ENCODE measurements at places on chromosomes 6 and 20.

DNA sequence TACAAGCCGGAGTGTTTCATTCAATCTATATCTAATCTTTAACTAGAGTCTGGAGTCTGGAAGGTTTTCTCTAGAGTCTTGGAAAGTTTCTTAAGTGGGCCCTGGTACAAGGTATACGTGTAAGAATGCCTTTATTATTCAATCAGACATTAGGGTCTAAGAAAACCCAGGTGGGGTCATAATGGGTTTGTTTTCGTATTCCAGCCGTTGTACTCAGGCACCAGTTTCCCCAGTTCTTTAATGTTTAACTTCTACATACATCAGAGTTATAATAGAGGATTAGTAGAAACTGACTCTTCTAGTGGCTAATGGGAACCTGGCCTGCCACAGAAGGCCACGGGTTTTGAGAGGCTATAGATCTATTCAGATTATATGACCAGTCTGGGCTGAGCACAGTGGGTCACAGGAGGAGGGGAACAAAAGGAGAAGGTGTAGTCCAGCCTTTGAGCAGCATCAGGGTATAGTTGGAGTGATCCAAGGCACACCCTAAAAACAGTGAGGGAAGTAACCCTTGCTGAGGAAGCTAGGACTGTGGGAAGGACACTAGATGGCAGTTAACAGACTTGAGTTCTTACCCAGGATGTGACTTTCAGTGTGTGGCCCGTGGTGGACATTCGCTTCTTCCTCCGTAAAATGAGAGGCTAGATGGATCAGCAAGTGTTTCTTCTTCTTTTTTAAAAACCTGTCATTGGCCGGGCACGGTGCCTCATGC is 15.5 kb downstream of the FAM83B start:
- DNase-seq, result no peak

DNA sequence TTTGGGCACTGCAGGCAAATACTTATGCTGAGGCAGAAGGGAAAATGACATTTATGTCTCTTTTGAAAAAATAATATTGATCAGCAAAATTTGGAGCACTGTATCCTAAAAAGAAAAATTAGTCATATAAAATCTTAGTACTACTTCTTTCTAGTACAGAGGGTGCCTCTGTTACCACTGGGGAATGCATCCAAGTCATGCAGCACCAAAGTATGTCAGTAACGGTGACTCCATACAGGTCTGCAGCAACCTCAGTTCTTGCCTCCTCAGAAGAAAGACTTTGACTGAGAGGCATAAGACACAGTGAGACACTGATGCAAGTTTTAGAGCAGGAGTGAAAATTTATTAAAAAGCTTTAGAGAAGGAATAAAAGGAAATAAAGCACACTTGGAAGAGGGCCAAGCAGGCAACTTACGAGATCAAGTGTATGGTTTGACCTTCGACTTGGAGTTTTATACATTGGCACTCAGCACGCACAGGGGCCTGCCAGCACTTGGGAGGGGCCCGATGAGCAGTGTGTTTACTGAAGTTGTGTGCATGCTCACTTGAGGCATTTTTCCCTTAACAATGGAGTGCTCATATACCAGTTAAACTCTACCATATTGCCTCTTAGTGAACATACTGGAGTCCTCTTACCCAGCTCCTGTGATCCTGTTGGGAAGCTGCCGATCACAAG is 1244.8 kb downstream of the EPHA7 start:
- DNase-seq, result no peak

DNA sequence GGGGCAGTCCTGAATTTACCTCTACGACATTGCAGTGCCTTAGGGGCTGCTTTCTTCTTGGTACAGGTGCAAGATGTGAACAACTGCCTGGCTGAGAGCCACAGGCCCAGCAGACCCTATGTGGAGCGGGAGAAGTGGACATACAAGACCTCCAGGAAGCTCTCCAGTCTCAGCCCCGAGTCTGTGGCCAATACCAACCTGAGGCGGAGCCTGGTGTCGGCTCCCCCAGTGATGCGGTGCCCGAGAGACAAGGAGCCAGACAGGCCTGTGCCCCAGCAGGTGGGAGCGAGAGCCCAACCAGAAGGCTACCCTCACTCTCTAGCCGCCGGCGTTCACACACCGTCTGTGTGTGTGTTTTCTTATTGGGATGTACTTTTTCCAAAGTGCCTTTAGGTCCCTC is 59.6 kb downstream of the EFCAB8 start:
- no peak for DNase-seq

DNA sequence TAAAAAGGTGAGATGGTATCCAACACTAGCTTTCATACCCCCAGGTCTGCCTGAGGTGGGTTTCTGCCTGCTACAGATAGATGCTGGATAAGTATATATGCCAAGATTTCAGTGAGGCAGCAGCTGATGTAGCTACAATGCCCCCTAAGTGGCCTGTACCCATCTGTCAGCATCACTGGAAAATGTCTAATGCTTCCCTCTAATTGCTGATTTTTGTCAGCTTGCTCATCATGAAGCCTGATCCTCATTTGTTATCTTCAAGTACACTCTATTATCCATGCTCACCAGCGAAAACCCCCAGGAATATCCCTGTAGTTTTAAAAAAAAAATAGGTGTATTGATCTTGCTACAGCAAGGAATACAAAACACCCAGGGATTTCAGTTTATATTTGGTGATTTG is 32.2 kb downstream of the OPRM1 start:
- no peak for DNase-seq

GRCh38 chr20:50655311-50655880 is 35.9 kb downstream of the RIPOR3 start:
- DNase-seq, result peak; percentile 91

- DNase-seq, result peak; percentile 81
Observed at GRCh38 chr6:31114541-31114878, at the start of gene PSORS1C1. PSORS1C1 (plus strand) TSS chr6:31114800; CDS start chr6:31129633, 14,833 bp downstream.

- no peak for DNase-seq
Observed at GRCh38 chr6:152012227-152012626, 204.7 kb downstream of the ESR1 start.

DNA sequence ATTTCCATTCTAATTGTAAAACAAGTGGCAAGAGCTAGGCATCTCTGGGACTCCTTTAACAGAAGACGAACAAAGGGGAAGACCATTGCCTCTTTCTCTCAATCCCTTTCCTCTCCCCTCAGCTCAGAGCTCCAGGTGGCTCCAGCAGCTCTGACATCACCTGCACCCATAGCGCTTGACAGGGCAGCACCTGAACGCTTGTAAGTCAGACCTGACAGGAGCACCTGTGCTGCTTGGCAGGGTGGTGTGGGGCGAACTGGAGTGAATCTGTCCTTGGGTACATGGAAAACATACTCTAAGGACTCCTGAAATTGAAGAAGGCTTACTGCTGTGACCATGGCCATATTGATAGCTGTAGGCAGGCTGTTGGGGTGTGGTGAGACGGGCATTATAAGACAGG is 409.5 kb upstream of the AGPAT4 start:
- DNase-seq, result no peak

DNA sequence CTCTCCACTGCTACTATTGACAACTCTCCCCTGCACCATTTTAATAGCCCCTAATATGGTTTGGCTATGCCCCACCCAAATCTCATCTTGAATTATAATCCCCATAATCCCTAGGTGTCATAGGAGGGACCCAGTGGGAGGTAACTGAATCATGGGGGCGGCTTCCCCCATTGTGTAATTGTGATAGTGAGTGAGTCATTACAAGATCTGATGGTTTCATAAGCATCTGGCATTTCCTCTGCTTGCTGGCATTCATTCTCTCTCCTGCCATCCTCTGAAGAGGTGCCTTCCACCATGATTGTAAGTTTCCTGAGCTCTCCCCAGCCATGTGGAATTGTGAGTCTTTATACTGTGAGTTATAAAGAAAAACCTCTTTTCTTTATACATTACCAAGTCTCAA is 74.1 kb upstream of the TCF21 start:
- DNase-seq, result no peak

- DNase-seq, result no peak
Observed at GRCh38 chr20:454951-455350, 7.4 kb downstream of the TBC1D20 start.

GRCh38 chr6:126661646-126662045 is 321.7 kb downstream of the CENPW start:
- no peak for DNase-seq

DNA sequence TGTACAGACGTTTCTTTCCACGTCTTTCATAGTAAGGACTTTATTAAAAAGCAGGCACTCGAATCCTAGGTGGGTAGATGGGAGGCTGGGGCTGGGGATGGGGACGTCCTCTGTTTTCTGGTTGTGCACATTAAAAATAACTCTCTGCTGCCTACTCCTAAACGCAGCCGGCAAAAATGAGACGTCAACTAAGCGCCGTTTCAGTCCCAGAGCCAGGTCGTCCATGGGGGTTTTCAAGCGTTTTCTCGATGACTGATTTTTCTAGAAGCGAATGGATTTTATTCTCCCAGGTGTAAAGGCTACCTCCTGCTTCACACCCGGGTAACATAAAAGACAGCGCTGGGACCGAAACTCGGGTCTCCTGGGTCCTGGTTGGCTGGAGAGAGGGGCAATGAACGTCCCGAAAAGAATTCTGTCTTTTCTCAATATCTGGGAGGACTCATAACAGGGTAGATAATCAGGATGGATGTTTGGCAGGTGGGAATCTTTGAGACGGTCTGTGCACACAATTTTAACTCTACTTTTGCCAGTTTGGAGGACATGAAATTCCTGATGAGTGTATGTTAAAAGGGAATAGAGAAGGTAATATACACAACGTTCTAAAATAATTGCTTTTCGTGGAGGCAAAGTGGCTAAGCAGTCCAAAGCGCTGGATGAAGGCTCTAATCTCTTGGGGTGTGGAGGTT is 25.2 kb downstream of the GPX6 start:
- peak; percentile 49 for DNase-seq

DNA sequence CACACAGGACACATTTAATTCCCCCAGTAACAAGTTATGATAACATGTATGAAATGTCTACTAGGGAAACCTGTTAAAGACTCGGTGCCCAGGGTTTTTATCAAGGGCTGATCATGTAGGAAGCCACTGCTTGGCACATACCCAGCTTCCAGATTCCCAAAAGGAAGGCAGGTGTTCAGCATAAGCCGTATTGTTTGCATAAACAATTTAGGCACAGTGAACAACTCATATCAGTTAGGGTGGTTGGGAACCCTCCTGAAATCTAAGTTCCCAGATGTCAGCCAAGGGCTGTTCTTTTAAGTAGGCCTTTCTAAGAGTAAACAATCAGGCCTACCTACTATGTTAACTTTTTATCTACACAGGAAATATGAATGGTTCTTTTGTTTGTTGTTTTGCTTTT is 74.1 kb downstream of the ASXL1 start:
- DNase-seq, result no peak

DNA sequence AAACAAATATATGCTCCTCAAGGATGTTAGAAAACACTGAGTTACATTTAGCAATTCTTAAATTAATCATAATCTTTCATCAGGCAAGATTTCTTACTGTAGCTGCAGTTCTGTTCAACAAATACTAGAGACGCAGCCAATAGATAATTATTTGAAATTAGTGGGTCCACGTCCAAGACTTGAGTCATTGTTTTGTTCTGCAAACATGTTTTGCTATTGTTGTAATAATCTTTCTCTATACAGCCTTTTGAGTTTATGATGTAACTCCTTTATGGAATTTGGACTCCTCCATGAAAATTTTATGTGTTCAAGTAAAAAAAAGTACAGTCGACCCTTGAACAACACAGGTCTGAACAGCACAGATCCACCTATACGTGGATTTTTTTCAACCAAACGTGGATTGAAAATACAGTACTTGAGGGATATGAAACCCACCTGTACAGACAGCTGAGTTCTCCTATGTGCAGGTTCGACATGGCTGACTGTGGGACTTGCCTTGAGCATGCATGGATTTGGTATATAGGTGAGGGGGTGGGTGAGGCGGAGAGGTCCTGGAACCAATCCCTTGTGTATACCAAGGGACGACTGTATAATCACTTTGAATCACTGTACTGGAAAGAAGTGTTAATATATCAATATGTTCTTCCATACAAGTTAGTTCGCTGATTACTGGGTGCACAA is 41.3 kb upstream of the SLC22A16 start:
- no peak for DNase-seq

GRCh38 chr6:121932076-121932991 is 467.1 kb upstream of the HSF2 start:
- no peak for DNase-seq

- DNase-seq, result peak; percentile 27
Observed at GRCh38 chr6:68635706-68636513, 828 bp downstream of the ADGRB3 start.

- DNase-seq, result no peak
Observed at GRCh38 chr6:20169119-20169557, 43.1 kb downstream of the MBOAT1 start.

GRCh38 chr20:4833074-4833728 is 111.5 kb downstream of the PRND start:
- no peak for DNase-seq

Data from ovary (tissue), 10 donors.